ENCODE measurements at places on chromosomes 4 and X.

GRCh38 chr4:87541956-87542709, 13.0 kb upstream of the SPARCL1 start:
- no peak for DNase-seq

DNA sequence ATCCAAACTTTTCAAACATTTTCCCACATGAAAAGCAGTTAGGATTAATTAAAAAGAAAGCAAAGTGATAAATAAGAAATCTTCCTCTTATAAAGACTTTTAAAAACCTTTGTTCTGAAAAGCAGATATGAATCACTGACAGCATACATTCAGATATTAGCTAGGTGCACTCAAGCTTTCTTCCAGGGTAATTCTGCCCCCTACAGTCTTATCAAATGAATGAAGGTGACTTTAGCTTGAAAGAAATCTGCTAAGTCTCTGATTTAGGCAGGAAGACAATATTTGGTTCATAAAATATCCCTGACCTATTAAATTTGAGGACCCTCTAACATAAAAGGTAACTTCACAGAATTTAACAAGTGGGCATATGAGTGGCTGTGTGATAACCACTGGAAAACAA, 209.1 kb upstream of the FAM47A start:
- DNase-seq: no peak

DNA sequence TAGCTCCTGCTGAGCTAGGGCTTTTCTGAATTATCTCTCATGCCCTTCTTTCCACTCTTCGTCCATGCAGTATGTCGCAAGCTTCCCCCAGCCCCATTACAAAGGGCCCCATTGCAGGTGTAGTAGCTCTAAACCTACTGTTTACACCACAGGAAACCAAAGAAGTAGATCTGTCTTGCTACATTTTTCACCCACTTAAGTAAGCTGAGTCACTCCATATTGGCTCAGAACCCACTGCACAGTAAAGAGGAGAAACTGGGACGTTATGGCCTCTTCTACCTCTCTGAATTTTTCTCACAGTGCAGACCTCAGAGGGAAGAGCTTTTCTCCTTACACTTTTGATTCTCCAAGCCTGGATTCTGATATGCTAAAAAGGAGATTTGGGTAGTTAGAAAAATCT, 200.2 kb downstream of the SMARCA1 start:
- DNase-seq: no peak

- DNase-seq: no peak
Observed at GRCh38 chrX:16589826-16590225, 60.1 kb upstream of the S100G start.

GRCh38 chr4:41890085-41890484, 45.1 kb upstream of the TMEM33 start:
- no peak for DNase-seq

GRCh38 chr4:54234497-54235205, 5.6 kb downstream of the PDGFRA start:
- DNase-seq: no peak

DNA sequence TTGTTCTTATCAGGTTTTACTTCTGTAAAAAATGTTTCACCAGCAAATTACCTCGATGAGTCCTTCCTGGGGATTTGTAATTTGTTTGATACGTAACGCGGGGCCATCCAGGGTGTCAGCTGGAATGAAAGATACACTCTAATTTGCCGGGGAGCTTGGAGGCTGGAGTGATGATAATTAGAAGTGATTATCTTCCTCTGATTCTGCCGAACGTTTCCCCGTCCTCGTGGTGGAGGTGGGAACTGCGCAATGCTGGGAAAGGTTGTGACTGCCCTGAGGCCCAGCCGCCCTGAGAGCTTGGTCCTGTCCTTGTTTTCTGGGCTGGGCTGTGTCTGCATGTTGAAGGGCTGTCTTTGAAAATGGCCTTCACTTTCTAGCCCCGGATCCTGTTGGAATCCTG, 48.0 kb downstream of the SORCS2 start:
- no peak for DNase-seq

DNA sequence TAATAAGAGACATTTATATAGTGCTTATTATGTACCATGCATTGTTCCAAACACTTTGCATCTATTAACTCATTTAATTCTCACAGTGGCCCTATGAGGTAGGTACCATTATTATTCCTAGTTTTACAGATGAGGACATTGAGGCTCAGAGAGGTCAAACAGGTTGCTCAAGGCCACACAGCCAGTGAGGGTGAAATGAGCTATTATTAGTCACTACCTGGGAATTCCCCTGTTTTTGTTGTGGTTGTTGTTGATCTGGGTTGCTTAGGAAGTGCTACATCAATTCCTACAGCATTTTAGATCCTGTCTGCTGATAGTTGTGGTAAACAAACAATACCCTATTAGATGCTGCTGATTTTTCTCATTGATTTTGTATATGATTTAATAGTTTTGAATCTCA, 41.2 kb downstream of the APLN start:
- DNase-seq: no peak

GRCh38 chr4:5921101-5921980, 28.5 kb upstream of the CRMP1 start:
- no peak for DNase-seq

DNA sequence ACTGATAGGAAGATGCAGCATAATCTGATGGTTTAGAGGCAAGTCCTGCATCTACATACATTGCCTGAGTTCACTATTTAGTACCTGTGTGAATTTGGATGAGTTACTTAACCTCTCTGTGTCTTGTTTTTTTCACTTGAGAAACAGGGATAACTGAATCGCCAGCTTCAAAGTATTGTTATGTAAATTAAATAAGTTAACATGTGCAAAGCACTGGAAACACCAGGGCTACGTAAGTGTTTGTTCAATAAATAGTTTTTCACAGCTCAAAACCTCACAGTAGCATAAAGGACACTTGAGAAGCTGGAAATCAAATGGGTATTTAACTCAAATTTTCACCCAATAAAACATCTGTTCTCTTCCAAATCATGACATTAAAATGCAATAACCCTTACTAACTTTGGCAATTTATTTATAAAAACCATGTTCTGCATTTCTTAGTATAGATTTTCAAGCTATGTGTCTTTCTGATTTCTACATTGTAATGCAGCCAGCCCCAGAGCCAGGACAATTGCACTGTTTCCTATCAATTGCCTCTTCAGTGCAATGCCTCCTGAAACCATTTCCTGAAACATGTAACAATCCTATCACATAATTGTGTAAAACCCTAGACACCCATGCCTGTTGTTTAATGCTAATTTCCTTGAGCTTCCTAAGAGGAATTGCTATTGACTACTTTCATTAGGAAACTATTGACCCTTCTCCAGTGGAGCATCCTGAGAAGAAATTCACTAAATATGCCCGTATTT, 177.1 kb downstream of the UNC5C start:
- DNase-seq: no peak

DNA sequence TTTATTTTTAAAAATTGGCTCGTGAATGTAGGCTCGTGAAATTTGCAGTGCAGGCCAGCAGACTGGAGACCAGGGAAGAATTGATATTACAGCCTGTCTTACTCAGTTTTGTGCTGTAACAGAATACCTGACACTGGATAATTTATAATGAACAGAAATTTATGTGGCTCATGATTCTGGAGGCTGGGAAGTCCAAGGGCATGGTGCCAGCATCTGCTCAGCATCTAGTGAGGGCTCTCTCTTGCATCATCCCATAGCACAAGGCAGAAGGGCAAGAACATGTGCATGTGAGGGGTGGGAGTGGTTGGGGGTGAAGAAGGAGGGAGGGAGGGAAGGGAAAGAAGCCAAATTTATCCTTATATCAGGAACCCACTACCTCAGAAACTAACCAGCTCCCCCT, 13.7 kb upstream of the CLTRN start:
- no peak for DNase-seq

DNA sequence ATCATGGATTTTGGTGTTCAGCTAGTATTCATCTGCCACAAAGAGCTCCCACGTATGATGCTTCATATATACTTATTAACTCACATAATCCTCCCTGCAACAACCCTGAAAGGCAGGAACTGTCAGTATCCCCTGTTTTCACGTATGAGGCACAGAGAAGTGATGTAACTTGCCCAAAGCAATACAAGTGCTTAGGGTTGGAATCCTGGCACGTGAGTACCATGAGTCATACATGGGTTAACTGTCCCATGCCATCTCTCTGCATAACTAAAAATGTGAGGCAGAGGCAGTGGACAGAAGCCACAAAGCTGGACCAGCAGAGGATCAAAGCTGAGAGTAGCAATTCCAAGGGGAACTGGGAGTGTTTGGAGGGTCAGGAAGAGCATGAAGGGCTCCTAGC, 35.7 kb upstream of the EGFL6 start:
- DNase-seq: no peak

DNA sequence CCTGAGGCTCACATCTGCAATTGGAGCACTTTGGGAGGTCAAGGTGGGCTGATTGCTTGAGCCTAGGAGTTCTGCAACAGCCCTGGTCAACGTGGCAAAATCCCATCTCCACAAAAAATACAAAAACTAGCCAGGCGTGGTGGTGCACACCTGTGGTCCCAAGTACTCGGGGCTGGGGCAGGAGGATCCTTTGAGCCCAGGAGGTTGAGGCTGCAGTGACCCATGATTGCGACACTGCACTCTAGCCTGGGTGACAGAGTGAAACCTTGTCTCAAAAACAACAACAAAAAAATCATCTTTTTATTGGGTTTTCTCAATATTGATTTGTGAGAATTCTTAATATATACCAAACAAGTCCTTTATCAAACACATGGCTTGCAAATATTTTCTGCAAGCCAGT, 64.9 kb downstream of the ANKRD17 start:
- DNase-seq: no peak

DNA sequence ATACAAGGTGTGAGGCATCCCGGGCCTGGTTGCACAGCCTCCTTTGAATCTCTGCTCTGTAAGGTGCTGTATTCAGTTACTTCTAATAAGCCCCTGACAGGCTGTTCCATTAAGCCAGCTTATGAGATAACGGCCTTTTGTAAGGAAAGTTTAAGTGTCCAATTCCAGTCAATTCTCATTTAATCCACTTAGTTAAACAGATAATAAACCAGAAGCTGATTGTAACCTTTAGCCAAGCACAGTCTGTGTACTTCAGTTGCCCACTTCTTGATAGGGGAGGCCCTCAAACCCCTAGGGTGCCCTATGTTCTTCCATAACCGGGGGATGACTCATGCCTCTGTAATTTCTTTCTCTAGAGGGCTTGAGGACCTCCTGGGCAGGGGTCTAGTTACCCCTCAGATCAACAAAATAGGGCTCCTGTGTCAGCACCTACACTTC, 63.4 kb downstream of the RASL11B start:
- no peak for DNase-seq

DNA sequence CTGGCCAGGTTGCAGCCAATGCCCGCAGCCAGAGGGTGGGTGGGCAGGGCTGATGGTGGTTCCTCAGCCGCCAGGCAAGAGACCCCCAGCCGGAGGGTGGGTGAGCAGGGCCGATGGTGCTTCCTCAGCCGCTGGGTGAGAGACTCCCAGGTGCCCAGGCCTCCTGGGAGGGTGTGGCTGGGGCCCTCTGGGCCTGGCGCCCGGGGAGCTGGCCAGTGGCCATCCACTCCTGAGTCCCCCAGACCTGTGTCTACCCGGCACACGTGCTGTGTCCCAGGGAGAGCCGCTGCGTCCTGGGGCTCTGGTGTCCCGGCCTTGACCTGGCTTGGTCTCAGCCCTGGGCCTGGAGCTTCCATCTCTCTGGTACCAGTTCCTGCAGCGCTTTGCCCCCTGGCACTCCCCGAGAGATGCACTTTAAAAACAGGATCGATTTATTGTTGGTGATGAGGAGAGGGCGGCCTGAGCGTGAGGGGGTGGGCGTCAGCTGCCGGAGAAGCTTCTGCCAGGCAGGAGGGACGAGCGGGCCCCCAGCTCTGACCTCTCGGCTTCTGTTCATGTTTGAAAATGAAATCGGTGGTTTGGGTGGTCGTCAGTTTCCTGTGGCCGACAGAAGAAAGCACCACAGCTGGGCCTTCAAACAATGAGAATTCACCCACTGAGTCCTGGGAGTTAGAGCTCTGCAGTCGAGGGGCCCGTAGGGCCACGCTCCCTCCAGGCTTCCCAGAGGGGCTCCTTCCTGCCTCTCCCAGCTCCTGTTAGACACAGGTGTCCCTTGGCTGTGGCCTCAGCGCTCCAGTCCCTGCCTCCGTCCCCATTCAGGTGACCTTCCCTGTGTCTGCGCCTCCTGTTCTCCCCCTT, 6.5 kb downstream of the DOK7 start:
- no peak for DNase-seq

DNA sequence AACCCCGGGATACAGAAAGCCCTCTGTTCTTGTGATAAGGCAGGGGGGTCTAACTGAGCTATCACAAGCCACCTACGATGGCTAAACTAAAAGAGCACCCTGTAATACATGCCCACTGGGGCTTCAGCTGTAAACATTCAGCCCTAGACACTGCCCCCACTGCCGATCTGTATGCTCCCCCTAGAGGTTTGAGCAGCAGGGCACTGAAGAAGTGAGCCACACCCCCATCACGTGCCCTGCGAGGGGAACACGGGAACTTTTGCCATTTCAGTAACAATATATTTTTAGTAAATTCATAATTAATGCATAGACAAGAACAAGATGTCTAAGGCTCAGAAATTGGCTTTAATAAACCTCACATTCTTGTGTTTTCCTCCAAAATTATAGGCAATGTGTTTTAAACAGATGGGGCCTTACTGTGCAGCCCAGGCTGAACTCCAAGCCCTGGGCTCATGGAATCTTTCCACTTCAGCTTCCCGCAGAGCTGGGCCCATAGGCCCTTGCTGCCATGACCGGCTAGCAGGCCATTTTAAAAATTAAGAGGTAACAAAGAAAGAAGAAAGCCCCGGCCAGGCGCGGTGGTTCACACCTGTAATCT, 235.3 kb upstream of the SFRP2 start:
- DNase-seq: no peak

DNA sequence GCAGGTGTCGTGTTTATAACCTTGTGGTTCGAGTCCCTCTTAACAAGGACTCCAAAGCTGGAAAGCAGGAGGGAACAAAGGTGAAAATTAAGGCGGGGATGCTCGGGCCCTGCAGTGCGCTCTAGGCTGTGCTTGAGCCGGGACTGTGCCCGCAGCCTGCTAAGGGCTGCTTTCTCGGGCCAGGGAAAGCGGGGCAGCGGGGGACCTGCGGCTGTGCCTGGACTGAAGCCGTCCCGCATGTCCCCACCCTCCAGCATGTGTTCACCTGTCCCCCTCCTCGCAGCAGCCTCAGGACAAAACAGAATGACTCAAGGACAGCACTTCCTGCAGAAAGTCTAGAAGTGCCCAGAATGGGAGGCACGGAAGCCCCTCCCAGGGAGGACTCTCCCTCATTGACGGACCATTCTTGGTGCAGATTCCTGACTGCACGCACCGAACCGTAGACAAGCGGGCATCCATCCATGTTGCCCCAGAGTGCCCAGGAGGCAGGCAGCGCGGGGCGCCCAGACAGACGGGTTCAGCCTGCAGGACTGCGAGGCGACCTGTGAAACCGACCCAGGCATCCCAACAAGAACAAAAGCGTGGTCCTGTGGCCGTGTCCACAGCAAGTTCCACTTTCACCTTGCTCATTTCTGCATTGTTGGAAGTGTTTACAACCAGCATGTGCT, 342.9 kb downstream of the MAGEB5 start:
- no peak for DNase-seq

- DNase-seq: no peak
Observed at GRCh38 chr4:175809402-175810072, 2.5 kb downstream of the GPM6A start.

Data from activated CD8-positive, alpha-beta memory T cell treated with anti-CD3 and anti-CD28 coated beads for 48 hours (primary cell).